Progenitor cell of endocrine pancreas (in vitro differentiated cells): ENCODE measurements at places on chromosomes 6 and 20. TPM values are rescaled to one million over a fixed set of nuclear protein-coding genes. Genes with fewer than 3 reads are reported as not detected.

Gene DNAH8
- 0.12 and 0.13 TPM in 2 replicates for total RNA-seq

Gene SLC17A9
- total RNA-seq = 8.0 and 8.3 TPM in 2 replicates

Gene SYNDIG1
- total RNA-seq = 0.19 and 0.38 TPM in 2 replicates

Gene CTNNBL1
- 52.6 and 60.4 TPM in 2 replicates for total RNA-seq

Gene CLVS2
- total RNA-seq = 0.34 and 0.69 TPM in 2 replicates

Gene KIAA1755
- 0.16 and 0.29 TPM in 2 replicates for total RNA-seq

Gene MICB
- 0.43 and 0.95 TPM in 2 replicates for total RNA-seq

Gene FNDC1
- 0.07 TPM in 1 of 2 replicates, not detected in the other for total RNA-seq

Gene PI16
- total RNA-seq = not detected in 2 replicates

GRCh38 chr6:75106426-75106825, 99.4 kb downstream of the COL12A1 start:
- no peaks in the 10 kb centered on the region for H3K27me3 ChIP-seq
- H3K4me3 ChIP-seq = no peak overlapping the region
- H3K27ac ChIP-seq = no peak overlapping the region
- no peak for DNase-seq
- H3K36me3 ChIP-seq = no peaks in the 10 kb centered on the region

DNA sequence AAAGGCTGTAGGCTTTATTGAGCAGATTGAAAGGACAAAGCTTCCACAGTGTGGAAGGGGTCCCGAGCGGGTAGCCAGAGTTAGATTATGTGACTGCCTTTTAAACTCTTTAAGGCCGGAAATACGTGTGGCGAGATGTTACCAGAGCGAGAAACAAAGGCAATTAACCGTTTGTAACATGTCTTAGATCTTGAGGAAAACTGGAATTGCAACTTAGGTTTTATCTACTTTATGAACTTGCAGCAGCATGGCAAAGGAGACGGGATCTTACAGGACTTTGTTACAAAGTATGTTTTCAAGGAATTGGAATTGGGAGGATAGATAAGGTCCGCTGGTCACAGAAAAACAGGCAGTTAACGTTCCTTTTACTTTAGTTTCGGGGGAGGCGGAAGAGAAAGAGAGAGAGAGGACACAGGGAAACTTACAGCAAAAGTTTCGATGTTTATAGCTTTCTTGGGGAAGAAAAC, 594.7 kb upstream of the ADGRB3 start:
- H3K36me3 ChIP-seq = no peaks in the 10 kb centered on the region
- peaks cover 6% of the 10 kb centered on the region for H3K4me1 ChIP-seq
- no peaks in the 10 kb centered on the region for H3K27me3 ChIP-seq
- peak overlapping the region; percentile 39 for H3K4me3 ChIP-seq
- no peak for DNase-seq

- H3K4me1 ChIP-seq = peaks cover 18% of the 10 kb centered on the region
- H3K36me3 ChIP-seq = no peaks in the 10 kb centered on the region
- H3K27me3 ChIP-seq = no peaks in the 10 kb centered on the region
- H3K27ac ChIP-seq = no peak overlapping the region
- no peak for DNase-seq
- H3K4me3 ChIP-seq = no peak overlapping the region
Observed at GRCh38 chr6:163393923-163394322, 20.6 kb upstream of the QKI start.

DNA sequence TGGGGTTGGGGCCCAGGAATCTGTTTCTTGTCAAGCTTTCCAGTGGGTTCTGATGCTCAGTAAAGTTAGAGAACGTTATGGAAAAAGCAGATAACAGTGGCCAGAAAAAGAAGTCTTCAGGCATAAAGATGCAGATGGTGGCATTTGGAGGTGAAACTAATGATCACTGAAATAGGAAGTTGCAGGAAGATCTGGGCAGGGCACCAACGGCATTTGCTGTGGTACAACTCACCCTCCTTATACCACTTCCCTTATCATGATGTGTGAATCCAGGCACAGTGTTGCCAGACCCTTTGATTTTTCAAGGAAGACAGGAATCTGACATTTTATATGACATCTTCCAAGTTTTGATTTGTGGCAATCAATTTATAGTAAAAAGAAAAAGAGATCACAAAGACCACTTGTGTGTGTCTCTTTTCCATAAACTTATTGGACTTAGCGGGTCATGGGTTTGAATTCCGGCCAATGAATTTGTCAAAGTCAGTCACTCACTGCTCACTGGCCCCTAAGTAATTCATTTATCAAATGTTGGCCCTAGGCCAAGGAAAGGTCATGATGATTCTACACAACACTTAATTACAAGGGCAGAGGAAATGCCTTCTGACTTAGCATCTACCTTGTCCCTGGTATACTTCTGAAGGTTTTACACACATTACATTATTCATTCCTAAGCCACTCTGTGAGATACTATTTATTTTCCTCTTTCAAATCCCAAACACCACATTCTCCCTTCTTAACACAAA, 37.6 kb downstream of the LAMP5 start:
- H3K4me3 ChIP-seq = no peak overlapping the region
- no peak for DNase-seq

- H3K36me3 ChIP-seq = peaks cover 22% of the 10 kb centered on the region
- no peaks in the 10 kb centered on the region for H3K27me3 ChIP-seq
- no peaks in the 10 kb centered on the region for H3K4me1 ChIP-seq
- no peak overlapping the region for H3K4me3 ChIP-seq
- DNase-seq = no peak
- H3K27ac ChIP-seq = no peak overlapping the region
Observed at GRCh38 chr6:75842191-75842590, 93.2 kb downstream of the MYO6 start.

- no peaks in the 10 kb centered on the region for H3K36me3 ChIP-seq
- no peak overlapping the region for H3K4me3 ChIP-seq
- H3K27me3 ChIP-seq = peaks cover 11% of the 10 kb centered on the region
- H3K4me1 ChIP-seq = no peaks in the 10 kb centered on the region
- DNase-seq = no peak
- H3K27ac ChIP-seq = no peak overlapping the region
Observed at GRCh38 chr6:13452346-13453117, 34.9 kb downstream of the GFOD1 start.

DNA sequence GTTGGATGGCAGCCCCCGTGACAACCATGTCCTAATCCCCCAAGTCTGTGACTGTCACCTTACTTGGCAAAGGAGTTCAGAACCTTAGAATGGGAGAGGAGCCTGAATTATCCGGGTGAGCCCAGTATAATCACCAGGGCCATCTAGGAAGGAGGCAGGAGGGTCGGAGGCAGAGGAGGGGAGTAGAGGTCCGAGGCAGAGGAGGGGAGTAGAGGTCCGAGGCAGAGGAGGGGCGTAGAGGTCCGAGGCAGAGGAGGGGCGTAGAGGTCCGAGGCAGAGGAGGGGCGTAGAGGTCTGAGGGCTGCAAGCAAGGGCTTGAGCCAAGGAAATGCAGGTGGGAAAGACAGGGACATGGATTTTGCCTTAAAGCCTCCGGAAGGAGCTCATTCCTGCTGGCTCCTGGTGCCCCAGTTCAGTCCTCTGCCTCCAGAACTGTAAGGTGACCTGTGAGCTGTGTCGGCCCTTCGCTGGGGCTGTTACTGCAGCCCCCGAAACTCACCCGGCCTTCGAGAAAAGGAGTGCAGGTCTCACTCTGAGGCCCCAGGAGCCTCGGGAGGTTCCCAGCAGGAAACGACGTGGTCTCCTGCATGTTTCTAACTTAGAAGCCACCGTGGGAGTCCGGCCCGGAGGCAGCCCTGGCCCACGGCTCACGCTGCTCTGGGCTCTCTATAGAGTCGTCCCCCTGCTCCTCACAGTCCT, 20.0 kb upstream of the SLCO4A1 start:
- peaks cover 5% of the 10 kb centered on the region for H3K27me3 ChIP-seq
- H3K27ac ChIP-seq = no peak overlapping the region
- DNase-seq = no peak
- H3K4me3 ChIP-seq = no peak overlapping the region
- no peaks in the 10 kb centered on the region for H3K36me3 ChIP-seq
- H3K4me1 ChIP-seq = peaks cover 8% of the 10 kb centered on the region

- peaks cover 8% of the 10 kb centered on the region for H3K36me3 ChIP-seq
- H3K4me3 ChIP-seq = no peak overlapping the region
- no peak for DNase-seq
- peaks cover 3% of the 10 kb centered on the region for H3K4me1 ChIP-seq
Observed at GRCh38 chr6:13267142-13267651, 61.1 kb downstream of the TBC1D7 start.

- H3K27me3 ChIP-seq = peaks cover 13% of the 10 kb centered on the region
- no peak overlapping the region for H3K4me3 ChIP-seq
- no peak overlapping the region for H3K27ac ChIP-seq
Observed at GRCh38 chr6:159126590-159126989, 42.6 kb upstream of the FNDC1 start.

GRCh38 chr20:57374931-57375651, 16.1 kb upstream of the RBM38 start:
- no peak for DNase-seq
- no peaks in the 10 kb centered on the region for H3K27me3 ChIP-seq
- no peaks in the 10 kb centered on the region for H3K4me1 ChIP-seq
- H3K36me3 ChIP-seq = peaks cover 24% of the 10 kb centered on the region
- H3K27ac ChIP-seq = no peak overlapping the region

DNA sequence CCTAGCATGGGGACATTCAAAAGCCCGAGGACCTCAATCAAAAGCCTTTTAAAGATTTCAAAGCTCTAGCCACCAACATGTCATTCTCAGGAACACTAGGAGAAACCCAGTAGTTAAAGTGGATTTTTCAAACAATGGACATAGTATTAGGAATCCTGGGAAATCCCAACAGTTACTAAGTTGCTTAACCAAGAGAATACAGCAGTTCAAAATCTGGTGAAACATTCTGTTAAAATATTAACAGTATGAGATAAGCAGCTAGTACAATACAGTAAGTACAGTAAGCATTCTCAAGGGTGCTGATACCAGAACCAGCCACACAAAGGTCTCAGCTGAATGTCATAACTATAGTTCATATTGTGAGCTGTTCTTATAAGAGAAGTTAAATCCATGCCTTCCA, 68.6 kb downstream of the CDK19 start:
- peaks cover 4% of the 10 kb centered on the region for H3K4me1 ChIP-seq
- no peak for DNase-seq
- H3K36me3 ChIP-seq = peaks cover 22% of the 10 kb centered on the region
- H3K4me3 ChIP-seq = no peak overlapping the region

- no peaks in the 10 kb centered on the region for H3K4me1 ChIP-seq
- H3K4me3 ChIP-seq = no peak overlapping the region
- H3K36me3 ChIP-seq = peaks cover 3% of the 10 kb centered on the region
- H3K27me3 ChIP-seq = no peaks in the 10 kb centered on the region
- no peak overlapping the region for H3K27ac ChIP-seq
- DNase-seq = no peak
Observed at GRCh38 chr6:42251911-42252637, 34.4 kb upstream of the MRPS10 start.

GRCh38 chr6:158825038-158825950, 6.1 kb upstream of the EZR start:
- DNase-seq = no peak
- H3K27ac ChIP-seq = peak overlapping the region; percentile 47
- H3K27me3 ChIP-seq = no peaks in the 10 kb centered on the region
- peaks cover 20% of the 10 kb centered on the region for H3K4me1 ChIP-seq

DNA sequence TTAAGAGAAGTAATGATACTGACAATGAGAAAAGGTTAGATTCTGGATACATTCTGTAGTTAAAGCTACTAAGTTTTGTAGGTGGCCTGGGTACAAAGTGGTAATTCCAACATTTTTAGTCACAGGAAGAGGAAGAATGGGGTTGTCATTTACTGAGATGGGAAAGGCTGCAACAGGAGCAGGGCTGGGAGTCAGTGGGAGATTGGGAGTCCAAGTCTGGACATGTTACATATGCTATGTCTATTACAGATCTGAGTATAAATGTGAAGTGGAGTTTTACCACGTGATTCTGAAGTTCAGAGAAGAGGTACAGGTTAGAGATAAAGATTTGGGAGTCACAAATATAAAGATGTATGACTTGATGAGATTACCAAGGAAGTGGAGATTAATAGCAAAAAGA, 116.2 kb downstream of the RWDD2A start:
- H3K4me1 ChIP-seq = no peaks in the 10 kb centered on the region
- H3K36me3 ChIP-seq = no peaks in the 10 kb centered on the region
- no peaks in the 10 kb centered on the region for H3K27me3 ChIP-seq

DNA sequence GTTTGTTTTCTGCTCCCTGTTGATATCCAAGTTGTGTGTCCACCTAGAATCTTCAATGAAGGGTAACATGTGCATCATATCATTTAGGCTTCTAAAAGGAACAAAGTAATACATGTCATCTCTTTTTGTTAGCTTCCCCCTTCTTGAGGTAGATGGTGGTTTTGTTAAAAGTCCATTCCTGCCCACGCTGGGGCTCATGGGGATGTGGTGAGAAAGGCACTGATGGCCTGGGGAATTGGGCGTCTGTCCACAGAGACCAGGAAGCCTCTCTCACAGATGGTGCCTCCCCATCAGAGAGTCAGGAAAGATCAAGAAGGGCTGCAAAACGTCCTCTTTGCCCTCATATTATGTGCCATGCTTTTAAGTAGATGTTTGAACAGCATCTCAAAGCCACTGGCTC, 32.5 kb downstream of the GNAS start:
- peaks cover 7% of the 10 kb centered on the region for H3K36me3 ChIP-seq
- H3K4me3 ChIP-seq = no peak overlapping the region
- no peaks in the 10 kb centered on the region for H3K27me3 ChIP-seq
- no peak overlapping the region for H3K27ac ChIP-seq
- peaks cover 24% of the 10 kb centered on the region for H3K4me1 ChIP-seq

- no peak overlapping the region for H3K4me3 ChIP-seq
- H3K27me3 ChIP-seq = no peaks in the 10 kb centered on the region
- H3K36me3 ChIP-seq = peaks cover 23% of the 10 kb centered on the region
- no peak for DNase-seq
- peaks cover 35% of the 10 kb centered on the region for H3K4me1 ChIP-seq
- H3K27ac ChIP-seq = peak overlapping the region; percentile 75
Observed at GRCh38 chr6:111354758-111355555, 128.1 kb downstream of the REV3L start.

DNA sequence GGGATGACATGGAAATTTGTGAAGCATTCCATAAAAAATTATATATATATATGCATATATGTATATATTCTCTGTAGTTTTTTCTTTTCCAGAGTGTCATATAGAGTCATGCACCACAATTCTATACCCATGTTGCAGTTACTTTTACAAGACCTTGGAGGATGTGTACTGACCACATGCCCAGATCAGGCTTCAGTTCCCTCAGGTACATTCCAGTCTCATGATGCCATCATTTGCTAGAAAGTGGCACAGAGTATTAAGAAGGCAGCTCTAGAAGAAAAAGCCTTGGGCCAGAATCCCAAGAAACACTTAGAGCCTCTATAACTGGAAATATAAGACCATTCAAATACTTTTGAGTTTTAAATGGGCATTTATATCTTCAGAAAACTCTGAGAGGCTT, 685.5 kb upstream of the FLRT3 start:
- no peak overlapping the region for H3K4me3 ChIP-seq
- H3K36me3 ChIP-seq = no peaks in the 10 kb centered on the region
- H3K4me1 ChIP-seq = peaks cover 6% of the 10 kb centered on the region
- no peaks in the 10 kb centered on the region for H3K27me3 ChIP-seq
- no peak overlapping the region for H3K27ac ChIP-seq

DNA sequence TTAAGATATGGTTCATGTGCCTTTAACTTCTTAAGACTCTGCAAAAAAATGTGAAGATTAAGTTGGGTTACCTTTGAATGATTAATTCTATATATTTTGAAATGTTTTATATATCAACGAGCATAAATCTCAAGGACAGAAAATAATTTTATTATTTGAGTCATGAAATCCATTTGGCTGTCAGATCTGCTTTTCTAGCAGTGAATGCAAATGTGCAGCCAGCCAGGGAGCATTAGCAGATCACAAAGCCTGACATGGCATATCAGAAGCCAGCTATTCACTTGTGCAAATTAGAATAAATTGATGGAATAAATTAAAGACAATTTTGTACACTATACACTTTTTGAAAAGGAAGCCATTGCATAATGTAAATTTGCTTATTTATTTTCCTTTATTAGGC, 424.3 kb downstream of the ADGRB3 start:
- no peaks in the 10 kb centered on the region for H3K36me3 ChIP-seq
- no peak overlapping the region for H3K4me3 ChIP-seq
- H3K27me3 ChIP-seq = no peaks in the 10 kb centered on the region
- H3K27ac ChIP-seq = no peak overlapping the region
